Activated CD8-positive, alpha-beta memory T cell treated with anti-CD3 and anti-CD28 coated beads, Interleukin-2, amount 50 U/mL, for 4 hours (primary cell): ENCODE measurements at places on chromosomes 5 and 9.

- no peak for DNase-seq
Observed at GRCh38 chr9:137502008-137502911, 43.1 kb upstream of the NSMF start.

DNA sequence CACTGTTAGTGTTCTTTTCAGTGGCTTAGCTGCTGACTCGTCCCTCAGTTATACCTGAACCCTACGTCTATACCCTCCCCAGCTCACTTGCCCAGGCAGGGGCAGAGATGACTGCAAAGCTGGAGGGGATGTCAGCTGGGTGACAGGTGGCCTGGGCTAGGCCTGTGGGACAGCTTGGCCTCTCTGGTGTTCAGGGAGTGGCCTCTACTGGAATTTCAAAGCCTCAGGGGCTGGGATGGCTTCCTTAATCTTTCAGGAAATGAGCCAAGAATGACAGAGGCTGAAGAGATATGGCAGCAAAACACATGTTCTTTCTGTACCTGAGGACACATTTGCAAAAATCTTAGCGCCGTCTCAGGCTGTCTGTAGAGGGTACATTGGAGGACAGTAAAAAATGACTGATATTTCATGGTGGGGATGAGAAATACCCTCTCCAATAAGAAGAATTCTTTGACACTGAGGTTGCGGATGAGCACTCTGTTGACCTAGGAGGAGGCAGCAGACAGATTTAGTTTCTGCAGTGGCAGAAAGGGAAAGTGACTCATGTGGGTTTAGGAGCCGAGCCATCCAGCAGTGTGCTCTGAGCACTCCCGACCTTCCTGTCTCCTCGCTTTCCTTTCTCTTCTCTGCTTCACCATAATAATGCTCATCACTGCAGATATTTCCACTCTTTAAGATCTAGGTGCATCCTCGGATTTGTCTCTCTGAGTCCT is 54.4 kb downstream of the ENTREP1 start:
- DNase-seq = no peak

DNA sequence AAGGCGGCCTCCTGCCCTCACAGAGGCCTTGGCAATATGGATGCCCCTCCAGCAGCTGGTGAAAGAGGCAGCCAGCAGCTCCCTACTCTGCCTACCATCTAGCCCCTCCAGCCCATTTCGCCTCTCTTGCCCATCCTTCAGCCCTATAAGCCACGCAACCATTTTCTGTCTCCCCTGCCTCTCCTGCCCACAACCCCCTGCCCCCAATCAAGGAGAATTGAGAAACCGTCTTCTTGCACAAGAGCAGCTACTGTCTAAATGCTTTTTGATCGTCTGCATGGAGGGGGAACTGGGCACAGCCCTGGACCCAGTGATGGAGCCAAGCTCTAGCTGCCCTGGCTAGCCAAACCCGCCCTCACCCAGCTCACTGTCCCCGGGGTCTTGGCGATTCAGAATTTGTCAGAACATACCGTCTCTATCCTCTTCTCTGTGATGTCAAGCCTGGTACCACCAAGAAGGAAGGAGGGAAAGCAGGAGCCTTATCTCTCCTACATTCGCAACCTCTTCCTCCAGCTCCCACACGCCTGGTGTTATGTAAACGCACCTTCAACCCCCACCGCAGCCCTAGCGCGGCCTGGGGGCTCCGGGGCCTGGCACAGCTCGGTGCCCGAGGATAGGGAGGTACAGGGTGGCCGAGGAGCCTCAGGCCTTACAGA is 1.2 kb downstream of the SPRY4 start:
- no peak for DNase-seq

DNA sequence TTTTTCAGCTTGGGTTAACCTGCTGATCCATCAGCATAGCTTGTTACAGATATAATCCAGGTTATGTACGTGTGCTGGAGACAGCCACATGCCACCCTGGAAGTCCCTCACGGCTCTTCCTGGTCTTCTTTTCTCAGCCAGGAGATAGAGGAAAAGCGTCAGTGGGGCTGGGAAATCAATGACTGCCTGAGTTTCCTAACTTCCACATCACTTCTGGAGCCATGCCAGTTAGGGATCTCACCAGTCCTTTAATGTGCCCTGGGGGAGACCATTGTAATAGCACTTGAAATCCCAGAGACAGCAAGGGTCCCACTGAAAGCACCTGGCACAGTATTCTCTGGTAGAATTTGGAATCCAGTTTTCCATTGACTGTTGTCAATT is 29.2 kb downstream of the ANXA2R start:
- no peak for DNase-seq

DNA sequence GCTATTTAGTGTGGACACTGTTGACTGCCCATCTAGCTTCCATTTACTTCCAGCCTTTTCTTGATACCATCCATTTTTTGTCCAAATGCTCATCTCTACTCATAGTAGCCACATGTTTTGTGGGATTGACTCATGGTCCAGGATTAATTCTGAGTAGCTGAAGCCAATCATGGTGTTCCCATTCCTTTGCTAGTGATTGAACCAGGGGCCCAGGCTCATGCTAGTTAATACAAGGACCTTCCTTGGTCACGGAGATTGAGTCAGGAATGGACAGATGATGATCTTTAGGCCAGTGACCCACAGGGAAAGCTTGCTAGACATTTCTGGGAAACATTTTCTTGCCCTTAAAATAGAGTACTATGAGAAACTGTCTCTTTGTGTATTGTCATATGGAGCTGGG is 272.9 kb upstream of the RIOK2 start:
- DNase-seq = no peak

DNA sequence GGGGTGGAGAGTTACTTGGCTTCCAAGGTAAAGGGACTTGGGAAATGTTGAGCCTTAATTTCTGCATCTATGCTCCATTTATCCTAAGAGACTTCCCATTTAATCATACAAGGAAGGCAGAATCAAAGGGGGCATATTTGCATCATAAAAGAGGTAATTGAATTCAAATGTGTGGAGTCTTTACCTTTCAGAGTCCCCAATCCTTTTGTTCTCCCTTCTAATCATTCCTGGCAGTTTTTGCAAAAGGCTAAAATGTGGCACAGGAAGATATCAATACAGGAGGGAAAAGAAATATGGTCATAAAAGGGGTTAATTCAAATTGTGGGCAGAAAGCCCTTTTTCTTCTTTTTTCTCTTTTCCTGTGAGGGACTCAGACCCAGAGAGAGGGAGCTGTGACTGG is 69.5 kb downstream of the SFXN1 start:
- no peak for DNase-seq

- DNase-seq = peak; percentile 13
Observed at GRCh38 chr5:16935231-16936149, 598 bp downstream of the MYO10 start.

- DNase-seq = no peak
Observed at GRCh38 chr5:179879003-179879689, 20.5 kb upstream of the MRNIP start.

DNA sequence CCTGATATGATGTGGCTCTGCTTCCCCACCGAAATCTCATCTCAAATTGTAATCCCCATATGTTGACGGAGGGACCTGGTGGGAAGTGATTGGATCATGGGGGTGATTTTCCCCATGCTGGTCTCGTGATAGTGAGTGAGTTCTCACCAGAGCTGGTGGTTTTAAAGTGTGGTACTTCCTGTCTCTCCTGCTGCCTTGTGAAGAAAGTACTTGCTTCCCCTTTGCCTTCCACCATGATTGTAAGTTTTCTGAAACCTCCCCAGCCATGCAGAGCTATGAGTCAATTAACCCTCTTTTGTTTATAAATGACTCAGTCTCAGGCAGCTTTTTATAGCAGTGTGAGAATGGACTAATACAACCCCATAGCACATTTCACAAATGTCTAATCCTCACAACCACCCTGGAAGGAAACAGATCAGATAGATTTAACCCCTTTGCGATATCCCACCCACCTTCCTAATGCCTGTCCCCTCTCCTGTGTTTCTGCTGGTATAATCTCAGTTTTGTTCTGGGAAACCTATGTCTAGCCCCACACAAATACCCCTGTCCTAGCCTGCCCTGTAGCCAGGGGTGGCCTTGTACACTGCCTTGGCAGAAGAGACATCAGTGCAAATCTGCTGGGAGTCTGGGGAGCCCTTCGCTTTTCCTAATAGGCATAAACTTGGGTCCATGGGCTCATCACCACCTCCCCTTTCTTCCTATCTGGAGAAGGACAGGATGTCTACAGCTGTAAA is 157.0 kb upstream of the RAI14 start:
- DNase-seq = no peak

DNA sequence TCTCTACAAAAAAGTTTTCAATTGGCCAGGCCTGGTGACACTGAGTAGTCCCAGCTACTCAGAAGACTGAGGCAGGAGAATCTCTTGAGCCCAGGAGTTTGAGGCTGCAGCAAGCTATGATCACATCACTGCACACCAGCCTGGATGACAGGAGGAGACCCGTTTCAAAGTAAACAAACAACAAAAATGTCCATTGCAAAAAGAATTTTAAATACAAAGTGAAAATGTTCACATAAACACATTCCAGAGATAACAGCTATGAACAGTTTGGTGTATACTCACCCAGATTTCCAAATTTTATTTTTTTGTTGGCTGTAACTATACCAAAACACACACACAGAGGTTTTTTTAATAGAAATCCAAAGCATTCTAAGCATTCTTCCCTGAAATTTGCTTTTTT is 39.8 kb downstream of the ADRA1B start:
- no peak for DNase-seq

- DNase-seq = no peak
Observed at GRCh38 chr9:32350682-32351081, 33.8 kb upstream of the ACO1 start.

GRCh38 chr5:67858471-67859031 is 357.0 kb upstream of the PIK3R1 start:
- no peak for DNase-seq

- peak; percentile 55 for DNase-seq
Observed at GRCh38 chr9:97985058-97985861, 2.1 kb downstream of the ANP32B start.
